ENCODE measurements at places on chromosomes 6 and 20.

GRCh38 chr6:95243053-95243452, 334.3 kb upstream of the MANEA start:
- no peak for DNase-seq

DNA sequence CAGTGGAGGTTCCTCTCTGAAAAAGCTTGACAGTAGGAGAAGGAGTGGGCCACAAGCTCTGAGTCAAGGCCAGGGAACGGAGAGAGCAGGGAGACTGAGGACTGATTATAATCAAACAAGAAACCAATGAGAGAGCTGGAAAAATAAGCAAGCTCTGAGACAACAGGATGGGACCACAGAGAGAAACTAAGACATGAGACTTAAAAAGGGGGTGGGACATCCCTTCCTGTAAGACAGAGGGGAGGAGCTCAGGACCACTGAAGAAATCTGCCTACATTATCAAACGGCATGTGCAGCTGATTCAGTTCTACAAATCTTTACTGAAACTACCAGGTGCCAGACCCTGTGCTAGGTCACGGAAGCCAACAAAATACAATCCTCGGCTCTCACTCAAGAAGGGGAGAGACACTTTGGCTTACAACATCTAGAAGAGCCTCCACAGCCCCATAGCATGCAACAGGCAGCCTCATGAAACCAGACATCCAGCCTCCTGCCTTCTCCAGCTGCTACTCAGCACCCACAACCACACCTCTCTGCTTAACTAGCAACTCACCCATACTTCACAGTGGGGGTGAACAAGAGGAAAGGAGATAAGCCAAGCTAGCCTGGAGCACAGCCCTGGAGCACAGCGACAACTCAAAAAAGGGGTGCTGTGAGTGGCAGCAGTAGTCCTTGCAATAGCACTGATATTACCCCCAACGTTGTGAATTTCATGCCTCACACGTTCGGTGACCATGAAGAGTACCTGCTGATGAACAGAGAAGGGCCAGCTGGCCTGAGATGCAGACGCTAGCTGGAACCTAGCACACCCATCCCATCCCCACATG, 39.1 kb upstream of the ANKRD60 start:
- DNase-seq: no peak

GRCh38 chr20:34956751-34957472, 1.2 kb downstream of the MYH7B start:
- DNase-seq: no peak

DNA sequence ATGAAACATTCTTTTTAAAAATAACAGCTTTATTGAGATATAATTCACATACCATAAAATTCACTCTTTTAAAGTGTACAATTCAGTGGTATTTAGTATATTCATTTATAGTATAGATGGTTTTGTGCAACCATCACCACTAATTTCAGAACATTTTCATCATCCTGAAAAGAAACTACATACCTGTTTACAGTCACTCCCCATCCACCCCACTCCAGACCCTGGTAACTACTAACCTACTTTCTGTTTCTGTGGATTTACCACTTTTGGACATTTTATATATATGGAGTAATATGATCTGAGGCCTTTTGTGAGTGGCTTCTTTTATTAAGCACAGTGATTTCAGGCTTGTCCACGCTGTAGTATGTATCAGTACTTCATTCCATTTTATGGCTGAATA, 2.5 kb upstream of the TMEM217 start:
- no peak for DNase-seq

DNA sequence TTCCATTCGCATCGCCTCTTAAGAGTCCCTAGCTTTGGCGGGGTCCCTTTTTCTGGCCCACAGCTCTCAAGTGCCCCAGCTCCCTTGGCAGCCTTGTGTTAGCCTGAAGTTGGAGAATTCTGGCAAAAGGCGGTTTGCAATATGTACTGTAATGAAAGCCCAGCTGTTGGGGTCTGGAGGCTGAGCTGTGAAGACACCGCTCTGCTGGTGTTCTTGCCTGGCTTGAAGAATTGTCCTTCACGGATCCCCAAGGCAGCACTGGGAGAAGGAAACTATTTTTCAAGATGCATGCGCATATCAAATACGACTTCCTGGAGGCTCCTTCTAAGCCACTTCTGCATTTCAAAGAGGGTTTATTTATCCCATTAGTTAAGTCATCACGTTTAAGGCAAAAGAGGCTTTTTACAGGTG, 21.4 kb upstream of the CITED2 start:
- DNase-seq: no peak

GRCh38 chr20:56861590-56861989, 232.5 kb downstream of the TFAP2C start:
- DNase-seq: no peak

DNA sequence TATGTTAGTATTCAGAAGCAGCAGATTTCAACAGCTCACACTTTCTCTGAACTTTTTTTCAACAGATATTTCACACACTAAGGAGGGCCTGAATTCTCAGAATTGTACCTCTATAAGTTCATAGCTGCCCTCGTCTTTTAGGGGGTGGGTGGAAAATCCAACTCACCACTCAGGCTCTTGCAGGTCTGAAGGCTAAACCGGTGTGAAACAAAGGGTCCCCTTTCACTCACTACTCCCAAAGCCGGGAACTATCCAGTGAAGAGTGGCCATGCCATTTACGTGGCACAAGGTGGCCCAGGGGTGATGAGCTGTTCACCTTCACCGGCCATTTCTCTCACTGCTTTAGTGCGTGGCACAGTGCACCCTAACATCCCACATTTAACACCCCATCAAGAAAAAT, 24.2 kb downstream of the TBC1D7 start:
- no peak for DNase-seq

- no peak for DNase-seq
Observed at GRCh38 chr6:163571730-163572129, 157.2 kb downstream of the QKI start.

DNA sequence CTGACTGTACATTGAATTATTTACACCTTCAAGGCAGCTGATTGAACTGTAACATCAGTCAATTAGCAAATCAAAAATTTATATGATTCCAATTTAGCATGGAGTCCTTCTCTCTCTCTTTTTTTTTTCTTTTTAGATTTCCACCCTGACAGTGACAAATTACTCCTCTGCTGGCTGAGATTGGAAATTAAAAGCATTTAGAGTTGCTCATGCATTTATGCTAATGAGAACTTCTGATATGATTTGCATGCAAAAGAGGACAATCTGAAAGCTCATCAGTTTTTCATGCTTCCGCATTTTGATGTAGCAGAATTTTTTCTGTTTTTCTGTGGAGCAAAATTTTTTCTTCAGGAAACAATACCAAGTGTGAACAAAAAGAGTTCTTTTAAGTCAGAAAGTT, 130.5 kb upstream of the NOX3 start:
- DNase-seq: no peak

GRCh38 chr6:169382735-169383134, 129.1 kb upstream of the THBS2 start:
- DNase-seq: no peak

DNA sequence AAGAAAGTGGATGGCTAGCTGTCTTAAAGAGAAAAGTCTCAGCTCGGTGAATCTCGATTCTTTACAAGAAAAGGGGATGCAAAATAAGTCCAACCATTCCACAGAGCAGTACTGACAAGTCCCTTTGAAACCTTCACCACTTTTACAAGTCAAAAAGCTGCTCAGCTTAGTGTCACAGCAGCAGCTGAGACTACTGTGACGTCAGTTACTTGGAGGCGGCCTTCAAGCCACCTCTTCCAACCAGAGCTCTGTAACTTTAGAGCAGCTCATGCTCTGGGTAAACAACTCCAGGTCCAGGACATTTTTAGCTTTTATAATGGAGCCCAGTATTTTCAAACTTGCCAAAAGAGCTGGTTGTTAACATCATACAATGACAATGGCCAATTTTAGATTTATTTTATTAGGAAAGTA, at the start of gene KIAA0408:
TSS of gene KIAA0408 (minus strand) at position 159 of the 411 bp plus-strand sequence. CDS start 5,408 bp downstream, outside the sequence.
- DNase-seq: no peak

DNA sequence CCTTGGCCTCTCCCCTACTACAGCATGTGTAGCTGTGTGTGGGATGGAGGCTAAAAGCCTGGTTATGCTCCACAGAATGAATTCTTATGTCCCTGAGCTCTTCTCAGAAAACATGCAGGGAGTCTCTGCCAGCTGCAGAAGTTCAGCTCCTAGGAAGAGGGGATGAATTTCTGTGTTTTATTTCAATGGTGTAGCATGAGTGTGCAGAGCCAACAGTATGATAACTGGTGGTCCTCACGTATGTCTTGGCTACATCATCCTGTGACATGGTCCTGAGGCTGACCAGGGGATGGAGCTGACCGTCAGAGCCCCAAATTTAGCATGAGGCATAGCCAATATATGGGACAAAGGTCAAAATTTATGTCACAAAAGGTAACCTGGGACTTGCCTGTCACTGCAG, 266.1 kb downstream of the ADGB start:
- no peak for DNase-seq

DNA sequence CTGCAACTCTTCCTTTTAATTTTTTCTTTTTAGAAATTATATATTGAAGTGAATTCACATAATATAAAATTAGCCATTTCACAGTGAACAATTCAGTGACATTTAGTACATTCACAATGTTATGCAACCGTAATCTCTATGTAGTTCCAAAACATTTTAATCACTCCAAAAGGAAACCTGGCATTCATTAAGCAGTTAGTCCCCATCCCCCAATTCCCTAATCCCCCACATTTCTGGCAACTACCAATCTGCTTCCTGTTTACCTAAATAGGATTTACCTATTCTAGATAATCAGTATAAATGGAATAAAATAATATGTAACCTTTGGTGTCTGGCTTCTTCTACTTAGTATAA, 8.5 kb upstream of the DDX27 start:
- DNase-seq: no peak

DNA sequence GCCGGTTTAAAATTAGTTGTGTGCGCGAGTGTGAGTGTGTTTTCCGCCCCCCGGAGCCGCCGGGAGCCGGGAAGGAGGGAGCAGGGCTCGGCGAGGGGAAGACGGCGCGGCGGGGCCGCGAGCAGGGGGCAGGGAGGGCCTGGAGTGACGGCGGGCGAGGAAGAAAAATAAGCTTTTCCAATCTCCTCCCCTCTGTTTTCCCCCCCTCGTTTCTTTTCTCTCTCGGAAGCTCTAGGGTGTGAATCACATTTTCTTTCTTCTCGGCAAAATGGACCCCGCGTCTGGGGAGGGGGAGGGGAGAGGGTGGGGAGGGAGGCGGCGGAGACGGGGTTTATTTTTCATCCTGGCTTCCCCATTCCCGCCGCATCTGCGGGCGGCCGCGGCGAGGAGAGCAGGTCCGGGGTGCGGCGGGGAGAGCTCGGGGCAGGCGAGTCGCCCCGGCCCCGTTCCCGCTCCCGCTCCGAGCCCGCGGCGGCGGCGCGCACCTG, 881 bp downstream of the BICRAL start:
- peak; percentile 72 for DNase-seq

DNA sequence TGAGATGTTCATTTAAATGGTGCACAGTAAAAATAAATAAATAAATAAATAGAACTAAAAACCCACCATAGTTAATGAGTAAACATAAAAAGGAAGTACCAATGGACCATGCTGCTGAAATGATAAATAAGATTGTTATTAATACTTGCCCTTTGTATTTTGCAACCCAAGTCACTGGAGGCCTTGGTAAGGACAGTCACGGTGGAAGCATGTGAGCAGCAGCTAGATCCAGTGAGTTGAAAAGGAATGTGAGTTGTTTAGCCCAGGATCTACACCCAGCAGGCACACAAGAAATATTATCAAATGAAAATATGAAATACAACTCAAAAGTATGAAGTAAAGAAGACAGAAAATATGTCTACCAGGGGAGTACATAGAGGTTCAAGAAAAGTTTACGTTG, 6.7 kb downstream of the LGSN start:
- DNase-seq: no peak

- DNase-seq: no peak
Observed at GRCh38 chr20:23234311-23235078, 116.1 kb upstream of the NXT1 start.

GRCh38 chr6:166675736-166676135, 48.7 kb upstream of the RPS6KA2 start:
- DNase-seq: no peak

- no peak for DNase-seq
Observed at GRCh38 chr6:72832271-72832670, 210.4 kb downstream of the KCNQ5 start.

DNA sequence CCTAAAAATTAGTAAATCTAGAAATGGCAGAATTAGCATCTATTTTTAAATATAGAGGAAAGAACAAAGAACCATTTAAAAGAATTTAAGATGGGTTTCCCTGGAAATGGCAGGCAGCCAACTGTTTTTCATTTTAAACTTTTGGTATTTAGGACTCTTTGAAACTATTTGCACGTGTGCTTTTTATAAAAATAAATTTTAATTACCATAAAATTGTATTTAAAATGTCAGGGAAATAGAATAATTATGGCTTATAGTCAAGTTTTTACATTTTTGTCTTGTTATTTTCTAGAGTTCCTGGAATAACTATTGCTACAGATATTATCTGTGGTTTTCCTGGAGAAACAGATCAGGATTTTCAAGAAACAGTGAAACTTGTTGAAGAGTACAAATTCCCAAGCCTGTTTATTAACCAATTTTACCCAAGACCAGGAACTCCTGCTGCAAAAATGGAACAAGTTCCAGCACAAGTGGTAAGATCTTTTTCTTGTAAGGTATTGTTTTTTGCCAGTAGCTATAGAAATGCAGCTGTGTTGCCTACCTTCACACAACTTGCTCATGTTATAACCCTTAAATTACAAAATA, 528.7 kb upstream of the SOX4 start:
- no peak for DNase-seq

All from T-helper 9 cell (primary cell).